ENCODE measurements at places on chromosomes 6 and 20.

DNA sequence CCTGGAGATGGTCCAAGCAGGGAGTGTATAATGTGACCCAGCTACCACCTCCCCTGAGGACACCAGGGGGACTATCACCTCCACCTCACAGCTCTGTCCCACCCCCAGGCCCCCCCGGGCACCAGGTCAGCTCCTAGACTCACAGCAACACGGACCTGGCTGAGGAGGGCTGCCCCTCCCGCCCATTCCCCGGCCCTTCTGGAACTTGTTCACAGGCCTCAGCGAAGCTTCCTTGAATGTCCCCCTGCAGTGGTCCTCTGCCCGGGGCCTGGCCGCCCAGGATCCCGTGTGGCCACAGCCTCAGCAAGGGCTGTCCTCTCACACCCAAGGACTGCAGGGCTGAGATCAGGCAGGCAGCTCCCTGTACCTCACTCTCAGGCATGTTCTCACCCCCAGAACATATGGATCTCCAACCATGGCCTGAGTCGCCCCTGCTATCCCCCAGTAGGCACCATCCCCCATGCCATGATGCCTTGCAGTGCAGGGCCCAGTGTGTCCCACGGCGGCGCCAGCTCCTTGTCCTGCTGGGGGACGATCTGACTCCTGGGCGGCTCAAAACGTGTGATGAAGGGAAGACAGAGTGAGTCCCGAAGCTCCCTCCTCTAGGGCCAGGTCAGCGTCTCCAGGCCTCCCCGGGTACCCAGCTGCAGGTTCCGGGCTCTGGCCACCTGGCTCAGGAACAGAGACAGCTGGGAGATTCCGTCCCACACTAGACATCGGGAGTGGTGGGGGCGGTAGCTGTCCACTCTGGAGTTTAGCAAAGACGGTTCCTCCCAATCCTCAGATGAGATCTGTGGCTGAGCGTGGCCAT is 158.4 kb downstream of the TAF4 start:
- DNase-seq: no peak

- DNase-seq: no peak
Observed at GRCh38 chr6:156791320-156791850, 14.2 kb downstream of the ARID1B start.

DNA sequence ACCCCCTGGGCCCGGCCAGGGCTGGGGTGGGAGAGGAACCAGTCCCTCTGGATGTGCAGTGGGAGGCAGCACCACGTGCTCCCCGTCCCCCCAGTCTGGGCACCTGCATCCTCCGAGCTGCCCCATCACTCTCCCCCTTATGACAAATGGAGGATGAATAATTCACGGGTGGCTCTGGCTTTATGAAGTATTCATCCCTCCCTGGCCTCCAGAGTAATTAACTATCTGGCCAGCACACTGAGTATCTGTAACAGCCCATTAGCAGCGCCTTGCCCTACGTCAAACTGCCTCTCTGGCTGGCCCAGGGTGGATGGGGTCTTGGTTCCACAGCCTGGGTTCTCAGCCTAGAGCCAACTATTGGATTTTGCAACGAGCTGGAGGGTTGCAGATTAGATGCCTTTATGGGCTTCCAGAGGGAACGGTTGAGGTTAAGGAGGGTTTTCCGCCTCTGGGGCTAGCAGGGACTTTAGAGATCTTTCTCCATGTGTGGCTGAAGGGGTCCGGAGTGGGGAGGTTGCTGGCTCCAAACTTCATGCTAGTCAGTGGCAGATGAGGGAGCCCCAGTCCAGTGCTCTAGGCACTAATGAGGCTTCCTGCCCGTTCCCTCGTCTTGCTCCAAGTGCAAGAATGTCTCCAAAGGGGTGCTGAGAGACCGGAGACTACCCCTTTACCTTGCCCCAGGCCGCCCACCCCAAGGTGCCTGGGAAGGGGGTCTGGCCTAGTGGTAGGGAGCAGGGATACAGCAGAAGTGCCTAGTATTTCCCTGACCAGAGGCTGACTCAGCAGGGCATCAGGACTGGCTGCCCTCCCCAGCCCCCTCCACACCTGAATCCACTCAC is 53.5 kb upstream of the MLN start:
- DNase-seq: no peak

GRCh38 chr6:144624716-144625115 is 339.6 kb downstream of the UTRN start:
- DNase-seq: no peak

Measured in activated CD4-positive, alpha-beta T cell treated with anti-CD3 and anti-CD28 coated beads, Interleukin-2, amount 50 U/mL, for 1 hour (primary cell).